ENCODE measurements at places on chromosomes 5 and 9. TPM values are rescaled to one million over a fixed set of nuclear protein-coding genes. Genes with fewer than 3 reads are reported as not detected.

GRCh38 chr5:95237324-95237723 lies 47.6 kb downstream of the MCTP1 start:
- no peak for DNase-seq
- H3K4me3 ChIP-seq: no peak overlapping the region
- no peaks in the 10 kb centered on the region for H3K27me3 ChIP-seq

DNA sequence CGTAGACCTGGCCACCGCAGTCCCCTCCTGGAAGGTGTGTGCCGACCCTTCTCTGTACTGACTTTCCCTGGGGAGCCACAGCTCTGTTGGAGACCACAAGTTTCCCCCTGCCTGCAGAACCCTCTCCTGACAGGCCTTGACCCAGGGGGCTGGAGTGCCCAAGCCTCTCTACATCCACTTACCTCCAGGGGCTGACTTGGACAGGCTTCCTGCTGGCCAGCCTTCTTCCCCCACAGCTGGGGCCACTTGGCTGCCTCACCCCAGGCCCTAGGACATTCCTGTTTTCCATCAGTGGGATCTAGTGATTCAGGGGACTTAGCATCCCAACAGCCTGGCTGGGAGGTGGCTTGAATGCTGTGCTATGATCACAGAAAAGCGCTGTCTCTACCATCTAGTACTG lies 23.6 kb downstream of the COL15A1 start:
- H3K27me3 ChIP-seq: no peaks in the 10 kb centered on the region
- H3K27ac ChIP-seq: no peak overlapping the region
- H3K4me1 ChIP-seq: no peaks in the 10 kb centered on the region
- no peak for DNase-seq
- H3K4me3 ChIP-seq: no peak overlapping the region

DNA sequence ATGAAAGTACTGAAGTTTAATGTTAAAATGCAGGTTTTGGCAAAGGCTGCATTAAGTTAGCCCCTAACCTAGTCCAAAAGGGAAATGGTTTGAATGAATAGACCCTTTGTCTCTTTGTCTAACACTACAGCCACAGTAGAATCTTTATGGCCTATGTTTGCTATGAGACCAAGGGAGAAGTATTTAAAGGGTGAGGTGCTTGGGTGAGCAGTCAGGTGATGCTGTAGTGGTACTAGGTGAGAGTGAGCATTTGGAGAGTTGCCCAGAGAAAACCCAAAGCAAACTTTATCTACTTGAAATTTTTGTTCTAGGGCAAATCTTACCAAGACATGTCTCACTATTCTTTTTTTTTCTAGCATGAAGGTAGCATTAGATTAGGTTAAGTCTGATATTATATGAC lies 1961.4 kb upstream of the WWC1 start:
- no peaks in the 10 kb centered on the region for H3K36me3 ChIP-seq
- H3K4me1 ChIP-seq: no peaks in the 10 kb centered on the region
- DNase-seq: no peak

DNA sequence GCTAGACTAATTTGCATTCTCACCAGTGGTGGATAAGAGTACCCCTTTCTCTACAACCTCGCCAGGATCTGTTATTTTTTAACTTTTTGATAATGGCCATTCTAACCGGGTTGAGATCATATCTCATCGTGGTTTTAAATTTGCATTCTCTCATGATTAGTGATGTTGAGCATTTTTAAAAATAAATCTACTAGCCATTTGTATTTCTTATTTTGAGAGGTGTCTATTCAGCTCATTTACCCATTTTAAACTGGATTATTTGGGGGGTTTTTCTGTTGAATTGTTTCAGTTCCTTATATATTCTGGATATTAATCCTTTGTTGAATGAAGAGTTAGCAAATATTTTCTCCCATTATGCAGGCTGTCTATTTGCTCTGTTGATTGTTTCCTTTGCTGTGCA lies 139.6 kb downstream of the ARSB start:
- no peaks in the 10 kb centered on the region for H3K27me3 ChIP-seq
- DNase-seq: no peak
- H3K4me1 ChIP-seq: no peaks in the 10 kb centered on the region
- no peak overlapping the region for H3K27ac ChIP-seq
- no peak overlapping the region for H3K4me3 ChIP-seq

- no peak overlapping the region for H3K4me3 ChIP-seq
- H3K4me1 ChIP-seq: no peaks in the 10 kb centered on the region
- no peak overlapping the region for H3K27ac ChIP-seq
- DNase-seq: no peak
- H3K27me3 ChIP-seq: no peaks in the 10 kb centered on the region
These were observed 53.5 kb downstream of the NLN start for GRCh38 chr5:65775476-65775875.

DNA sequence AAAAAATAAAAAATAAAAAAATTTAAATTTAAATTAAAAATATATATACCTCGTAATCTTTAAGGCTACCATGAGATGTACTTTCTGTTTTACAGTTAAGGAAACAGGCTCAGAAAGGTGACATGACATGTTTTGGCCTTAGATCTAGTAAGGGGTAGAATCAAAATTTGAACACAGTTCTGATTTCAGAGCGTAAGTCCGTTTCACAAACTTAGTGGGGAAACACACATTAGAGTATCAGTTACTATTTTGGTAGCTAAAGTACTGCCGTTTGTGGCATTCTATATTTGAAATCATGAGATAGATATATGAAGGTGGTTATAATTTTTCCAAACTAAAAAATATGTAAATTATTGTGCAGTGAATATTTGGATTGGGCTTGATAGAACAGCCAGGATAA lies 186.2 kb downstream of the DENND1A start:
- H3K4me1 ChIP-seq: no peaks in the 10 kb centered on the region

- no peaks in the 10 kb centered on the region for H3K27me3 ChIP-seq
- DNase-seq: no peak
- no peak overlapping the region for H3K4me3 ChIP-seq
- H3K36me3 ChIP-seq: no peaks in the 10 kb centered on the region
- no peaks in the 10 kb centered on the region for H3K4me1 ChIP-seq
These were observed 230.3 kb upstream of the ZNF462 start for GRCh38 chr9:106632621-106633020.

DNA sequence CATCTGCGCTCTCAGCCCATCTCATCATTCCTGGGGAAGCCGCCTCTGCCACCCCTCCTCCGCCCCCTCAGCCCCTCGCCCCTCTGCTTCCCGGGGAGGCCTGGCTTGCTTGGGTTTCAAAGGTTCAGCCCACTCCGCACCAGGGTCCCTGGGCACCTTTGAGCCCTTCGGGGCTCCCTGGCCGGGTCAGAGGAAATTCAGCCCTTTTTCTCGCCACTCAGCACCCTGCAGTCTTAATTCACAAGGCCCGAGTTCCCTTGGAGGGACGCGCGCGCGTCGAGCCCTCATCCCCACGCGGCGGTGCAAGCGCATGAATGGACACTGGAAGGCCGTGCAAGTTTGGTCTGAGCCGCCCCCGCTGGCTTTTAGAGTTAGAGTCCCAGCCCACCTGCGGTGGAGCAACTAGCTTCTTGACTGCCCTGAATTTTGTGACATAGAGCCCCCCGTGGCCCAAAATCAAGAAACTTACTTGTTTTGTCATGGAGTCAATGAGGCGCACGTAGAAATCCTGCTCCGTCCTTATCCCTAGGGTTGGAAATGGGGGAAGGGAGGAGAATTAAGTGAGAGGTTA lies 4.5 kb downstream of the EBF1 start:
- no peaks in the 10 kb centered on the region for H3K36me3 ChIP-seq
- peak overlapping the region; percentile 56 for H3K4me3 ChIP-seq
- DNase-seq: peak; percentile 29
- H3K27ac ChIP-seq: peak overlapping the region; percentile 87

GRCh38 chr9:97772145-97772544 lies 75.0 kb upstream of the XPA start:
- H3K4me3 ChIP-seq: no peak overlapping the region
- no peak overlapping the region for H3K27ac ChIP-seq
- no peaks in the 10 kb centered on the region for H3K27me3 ChIP-seq
- no peaks in the 10 kb centered on the region for H3K4me1 ChIP-seq

DNA sequence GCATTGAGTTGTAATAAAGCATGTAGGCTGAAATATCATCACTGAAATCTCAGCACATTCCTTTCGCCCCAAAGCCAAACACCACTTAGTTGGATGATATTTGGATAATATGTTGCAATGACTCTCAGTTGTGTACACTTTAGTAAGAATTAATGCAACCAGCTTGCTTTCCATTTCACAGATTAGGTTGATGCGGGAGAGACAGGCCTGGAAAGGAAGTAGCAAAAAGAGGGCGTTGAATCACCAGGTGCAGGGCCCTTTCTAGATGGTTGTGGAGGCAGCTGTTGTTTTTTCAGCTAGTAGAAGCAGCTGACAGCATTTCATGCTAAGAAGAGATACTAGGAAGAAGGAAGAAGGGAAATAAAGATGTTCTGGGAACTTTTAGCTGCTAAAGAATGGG lies 30.9 kb downstream of the DMRT3 start:
- no peaks in the 10 kb centered on the region for H3K27me3 ChIP-seq
- H3K4me3 ChIP-seq: no peak overlapping the region
- H3K27ac ChIP-seq: no peak overlapping the region
- no peaks in the 10 kb centered on the region for H3K4me1 ChIP-seq
- H3K36me3 ChIP-seq: no peaks in the 10 kb centered on the region

DNA sequence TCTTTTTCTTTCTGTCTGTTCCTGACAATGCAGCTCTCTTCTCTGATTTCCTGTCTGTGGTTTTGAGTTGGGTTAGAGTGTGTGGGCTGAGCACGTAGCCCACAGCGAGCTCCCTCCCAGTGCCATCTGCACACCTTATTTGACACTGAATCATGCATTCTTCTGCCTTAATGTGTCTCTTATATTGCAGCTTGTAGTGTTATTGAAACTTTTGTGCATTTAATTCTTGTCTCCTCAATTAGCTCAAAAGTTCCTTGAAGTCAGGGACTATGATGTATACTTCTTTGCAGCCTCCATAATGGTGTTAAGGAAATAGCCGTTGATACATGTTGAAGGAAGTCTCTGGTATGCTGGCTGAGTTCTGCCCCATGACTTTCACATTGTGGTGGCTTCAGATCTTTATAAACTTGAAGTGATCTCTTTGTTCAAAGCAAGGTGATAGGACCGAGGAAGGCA lies 576.2 kb upstream of the CLINT1 start:
- no peaks in the 10 kb centered on the region for H3K27me3 ChIP-seq
- no peak overlapping the region for H3K27ac ChIP-seq
- no peaks in the 10 kb centered on the region for H3K4me1 ChIP-seq
- DNase-seq: no peak

GRCh38 chr9:109349421-109349846 lies 28.6 kb upstream of the EPB41L4B start:
- no peaks in the 10 kb centered on the region for H3K27me3 ChIP-seq
- H3K4me1 ChIP-seq: no peaks in the 10 kb centered on the region
- no peaks in the 10 kb centered on the region for H3K36me3 ChIP-seq
- no peak overlapping the region for H3K4me3 ChIP-seq
- DNase-seq: no peak

DNA sequence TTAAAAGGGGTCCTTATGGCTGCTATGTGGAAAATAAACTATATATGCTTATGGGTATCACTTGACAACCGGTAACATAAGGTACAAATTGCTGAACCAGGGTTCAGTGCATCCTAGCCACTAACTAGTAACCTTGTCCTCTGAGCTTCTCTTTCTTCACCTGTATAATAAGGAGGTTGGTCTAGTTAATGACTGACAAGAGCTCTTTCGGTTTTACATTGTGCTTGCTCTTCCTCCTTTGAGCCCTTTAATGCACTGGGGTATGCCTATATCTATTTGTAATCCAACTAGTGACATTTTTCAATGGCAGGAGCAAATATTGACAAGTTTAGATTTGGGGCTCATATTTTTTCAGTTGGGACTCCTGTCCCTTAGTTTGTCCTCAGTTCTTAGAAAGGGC lies 66.1 kb downstream of the NPR3 start:
- H3K27ac ChIP-seq: no peak overlapping the region
- H3K27me3 ChIP-seq: no peaks in the 10 kb centered on the region
- no peaks in the 10 kb centered on the region for H3K36me3 ChIP-seq
- H3K4me1 ChIP-seq: no peaks in the 10 kb centered on the region
- DNase-seq: no peak

DNA sequence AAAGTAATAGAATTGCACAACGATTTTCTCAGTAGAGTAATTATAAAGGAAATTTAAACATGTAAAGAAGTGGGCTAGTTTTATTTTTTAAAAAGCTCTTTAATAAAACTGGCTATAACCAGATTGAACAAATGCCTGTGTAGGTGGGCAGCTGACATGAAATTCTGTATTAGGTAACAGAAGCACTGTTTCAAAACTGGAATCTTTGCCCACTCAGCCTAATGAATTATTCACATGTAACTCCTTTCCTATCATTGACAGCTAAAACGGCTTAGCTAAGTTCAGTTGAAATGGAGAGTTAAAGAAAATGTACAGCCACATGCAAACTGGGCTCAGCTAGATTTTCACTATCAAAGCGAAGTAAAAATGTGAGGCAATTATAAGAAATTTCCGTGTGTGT lies 1300.1 kb upstream of the ACO1 start:
- no peaks in the 10 kb centered on the region for H3K27me3 ChIP-seq
- no peak overlapping the region for H3K27ac ChIP-seq
- no peak overlapping the region for H3K4me3 ChIP-seq
- no peaks in the 10 kb centered on the region for H3K4me1 ChIP-seq
- no peak for DNase-seq

- no peaks in the 10 kb centered on the region for H3K27me3 ChIP-seq
- no peak overlapping the region for H3K27ac ChIP-seq
- DNase-seq: no peak
- no peaks in the 10 kb centered on the region for H3K4me1 ChIP-seq
- H3K36me3 ChIP-seq: no peaks in the 10 kb centered on the region
- H3K4me3 ChIP-seq: no peak overlapping the region
These were observed 96.0 kb upstream of the SLC12A2 start for GRCh38 chr5:127987354-127988145.

- H3K36me3 ChIP-seq: no peaks in the 10 kb centered on the region
- no peak overlapping the region for H3K4me3 ChIP-seq
- H3K4me1 ChIP-seq: no peaks in the 10 kb centered on the region
- H3K27me3 ChIP-seq: no peaks in the 10 kb centered on the region
These were observed 142.4 kb downstream of the ST8SIA4 start for GRCh38 chr5:100760688-100761087.

- H3K27me3 ChIP-seq: no peaks in the 10 kb centered on the region
- no peak overlapping the region for H3K4me3 ChIP-seq
- H3K27ac ChIP-seq: no peak overlapping the region
- no peak for DNase-seq
These were observed 3.5 kb downstream of the PIP5K1B start for GRCh38 chr9:68708513-68708912.

DNA sequence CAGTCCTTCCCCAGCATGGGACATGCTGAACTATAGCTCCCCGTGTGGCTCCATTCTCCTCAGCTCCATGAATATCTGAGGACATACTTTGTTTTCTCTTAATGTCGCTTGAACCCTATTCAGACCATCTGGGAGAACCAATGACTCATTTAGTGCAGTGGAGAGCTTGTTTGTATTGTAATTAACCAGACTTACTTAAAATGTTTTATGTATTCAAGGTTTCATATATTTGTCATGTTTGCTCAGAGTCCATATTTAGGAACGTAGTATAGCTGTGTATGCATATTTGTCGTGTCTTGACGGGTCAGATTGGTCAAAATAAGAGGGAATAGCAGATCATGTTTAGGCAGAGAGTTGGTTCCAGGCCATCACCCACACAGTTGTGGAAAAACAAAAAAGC lies 150.1 kb upstream of the NTRK2 start:
- no peak overlapping the region for H3K27ac ChIP-seq
- H3K27me3 ChIP-seq: no peaks in the 10 kb centered on the region
- no peaks in the 10 kb centered on the region for H3K36me3 ChIP-seq
- no peak overlapping the region for H3K4me3 ChIP-seq
- H3K4me1 ChIP-seq: no peaks in the 10 kb centered on the region

NLN gene
- total RNA-seq: 11.0 TPM

SYNPO gene
- 146 TPM for total RNA-seq

HRH2 gene
- total RNA-seq: not detected

RLN1 gene
- total RNA-seq: not detected

ACTBL2 gene
- total RNA-seq: not detected

CPLANE1 gene
- total RNA-seq: 46.2 TPM

SNAPC3 gene
- 37.1 TPM for total RNA-seq

NACC2 gene
- 25.6 TPM for total RNA-seq

ERAP2 gene
- 29.2 TPM for total RNA-seq
